Activated B cell treated with CpG ODN at 0.5 μM for 24 hours (primary cell): ENCODE measurements at places on chromosomes 16 and 17.

- no peak for DNase-seq
Observed at GRCh38 chr16:56191835-56192634, 746 bp downstream of the GNAO1 start.

DNA sequence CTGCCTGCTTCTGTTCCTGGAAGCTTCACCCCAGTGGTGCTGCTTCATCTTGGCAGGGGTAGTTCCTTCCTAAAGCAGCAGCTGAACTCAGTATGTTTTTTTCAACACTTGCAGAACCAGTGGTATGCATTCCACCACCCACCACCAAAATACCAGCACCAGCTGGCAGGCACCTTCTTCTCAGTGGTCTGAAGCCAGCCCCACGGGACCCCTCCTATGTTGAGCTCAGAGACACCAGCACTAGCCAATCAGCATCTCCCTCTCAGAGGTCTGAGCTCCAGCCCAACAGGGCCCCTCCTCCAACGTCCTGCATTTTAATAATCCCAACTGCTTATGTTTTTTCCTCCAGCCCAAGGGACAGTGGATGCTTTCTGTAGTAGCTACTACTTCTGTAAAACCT is 299.6 kb upstream of the CCL2 start:
- no peak for DNase-seq

GRCh38 chr17:7437369-7437863 is 1.9 kb upstream of the FGF11 start:
- DNase-seq, result no peak

DNA sequence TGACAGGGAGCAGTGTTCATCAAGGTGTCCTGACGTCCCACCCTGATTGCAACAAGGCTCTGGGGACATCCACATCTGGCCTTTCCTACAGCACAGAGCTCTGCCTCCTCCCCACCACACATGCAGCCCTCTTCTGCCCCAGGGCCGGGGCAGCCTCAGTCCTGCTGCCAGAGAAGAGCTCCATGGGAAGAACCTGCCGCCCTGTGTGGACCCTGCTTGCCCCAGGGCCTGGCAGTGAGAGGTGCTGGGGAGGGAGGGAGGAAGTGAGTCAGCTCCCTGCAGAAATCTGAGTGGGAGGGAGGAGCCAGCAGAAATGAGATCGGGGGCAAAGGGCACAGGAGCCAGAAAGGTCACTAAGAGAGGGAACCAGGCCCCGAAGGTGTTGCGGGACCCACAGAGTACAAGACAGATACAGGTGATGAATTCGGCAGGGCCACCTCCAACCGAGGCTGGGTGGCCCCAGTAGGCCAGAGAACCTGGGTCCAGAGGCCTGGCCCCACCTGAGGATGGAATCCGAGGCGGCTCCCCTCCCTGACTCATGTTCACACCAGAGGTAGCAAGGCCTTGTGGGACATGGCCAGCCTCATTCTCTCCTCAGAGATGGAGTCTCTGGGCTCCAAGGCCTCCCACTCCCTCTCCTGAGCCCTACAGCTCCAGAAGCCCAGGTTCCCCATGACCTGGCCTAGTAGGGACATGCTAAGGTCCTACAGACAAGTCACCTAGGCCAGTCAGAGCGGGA is 24.8 kb downstream of the MYO18A start:
- DNase-seq, result no peak

DNA sequence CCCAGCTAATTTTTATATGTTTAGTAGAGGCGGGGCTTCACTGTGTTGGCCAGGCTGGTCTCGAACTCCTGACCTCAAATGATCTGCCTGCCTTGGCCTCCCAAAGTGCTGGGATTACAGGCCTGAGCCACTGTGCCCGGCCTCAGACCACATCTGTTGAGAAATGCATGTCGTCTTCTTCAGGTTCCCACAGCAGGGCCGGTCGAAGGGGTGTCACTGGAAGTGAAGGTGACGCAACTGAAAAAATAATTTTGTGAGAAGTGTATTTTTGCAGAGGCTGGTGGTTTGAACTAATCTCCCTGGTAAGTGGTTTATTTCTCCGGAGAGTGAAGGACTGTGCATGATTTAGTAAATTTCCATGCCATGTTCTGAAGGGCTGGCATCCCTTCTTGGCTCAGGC is 33.4 kb upstream of the IL34 start:
- no peak for DNase-seq

DNA sequence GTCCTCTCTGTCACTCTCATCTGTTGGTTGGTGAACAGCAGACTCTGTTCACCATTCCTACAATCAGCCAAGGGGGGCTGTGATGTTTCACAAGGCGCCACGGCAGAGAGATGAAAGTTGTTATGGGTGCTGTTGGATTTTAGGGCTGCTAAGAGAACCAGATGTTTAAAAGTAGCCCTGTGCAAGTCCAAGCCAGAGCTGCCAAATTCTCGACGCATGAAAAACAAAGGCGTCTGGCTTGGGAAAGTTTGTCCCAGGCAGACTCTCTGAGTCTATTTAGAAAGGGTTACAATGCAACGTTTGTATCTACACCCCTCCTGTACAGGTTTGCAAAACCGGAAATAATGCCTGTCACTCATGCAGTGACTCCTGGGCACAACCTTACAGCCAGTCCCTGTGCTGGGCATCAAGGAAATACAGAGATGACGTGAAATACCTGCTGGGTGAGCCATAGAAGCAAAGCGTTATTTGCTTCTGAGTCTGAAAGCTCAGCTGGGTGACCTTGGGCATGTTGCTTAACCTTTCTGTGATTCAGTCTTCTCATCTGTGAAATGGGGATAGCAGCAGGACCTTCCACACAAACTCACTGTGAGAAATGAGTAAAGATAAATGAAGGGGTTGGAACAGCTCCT is 74.8 kb downstream of the XYLT1 start:
- DNase-seq, result no peak

GRCh38 chr17:82807101-82807500 is 32.7 kb downstream of the ZNF750 start:
- DNase-seq, result no peak

DNA sequence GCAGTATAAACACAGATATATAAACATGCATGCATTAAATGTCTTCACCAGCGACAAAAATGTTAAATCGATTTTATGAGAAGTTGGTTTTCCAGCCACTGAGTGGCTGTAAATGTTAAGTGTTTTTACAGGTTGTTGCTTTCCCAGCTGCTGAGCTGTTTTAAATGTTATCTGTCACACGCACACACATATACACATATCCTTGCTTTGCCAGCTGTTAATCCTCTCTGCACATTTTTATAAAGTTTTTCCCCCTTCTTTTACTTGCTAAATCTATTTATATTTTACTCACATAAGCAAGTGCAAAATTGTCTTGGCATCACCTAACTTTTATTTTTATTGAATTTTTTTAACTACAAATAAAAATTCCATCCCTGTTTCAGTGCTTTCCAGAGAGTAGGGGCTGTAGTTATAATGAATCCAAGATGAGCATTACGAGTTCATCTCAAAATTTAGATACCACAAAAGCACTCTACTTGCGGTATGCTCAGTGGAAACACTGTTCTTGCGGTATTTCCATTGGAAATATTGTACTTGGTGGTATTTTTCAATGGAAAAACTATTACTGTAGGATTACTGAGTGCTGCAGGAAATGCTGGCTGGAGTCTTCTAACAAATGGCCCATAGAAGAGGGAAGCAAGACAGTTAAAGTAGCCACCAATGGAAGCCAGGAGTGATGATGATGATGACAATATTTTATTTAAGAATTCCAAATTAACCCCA is 124.9 kb upstream of the KCNJ16 start:
- no peak for DNase-seq

DNA sequence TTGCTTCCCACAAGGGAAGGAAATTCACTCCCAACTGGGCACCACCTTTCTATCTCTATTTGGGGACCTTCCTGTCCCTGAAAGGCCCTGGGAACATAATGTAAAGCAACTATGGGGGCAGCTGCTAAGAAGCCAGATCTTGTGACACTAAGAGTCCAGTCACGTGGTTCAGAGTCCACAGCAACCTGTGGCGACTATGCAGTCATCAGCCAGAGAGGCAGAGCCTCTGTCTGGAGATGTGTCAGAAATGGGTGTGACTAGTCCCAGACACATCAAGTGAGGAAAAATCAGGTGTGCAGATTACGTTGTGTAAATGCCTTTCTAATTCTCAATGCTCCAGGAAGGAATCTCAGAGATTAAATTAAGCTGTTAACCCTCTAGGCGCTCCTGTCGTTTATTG is 26.6 kb upstream of the SKAP1 start:
- no peak for DNase-seq

- no peak for DNase-seq
Observed at GRCh38 chr16:27706156-27706865, 156.4 kb downstream of the KATNIP start.

DNA sequence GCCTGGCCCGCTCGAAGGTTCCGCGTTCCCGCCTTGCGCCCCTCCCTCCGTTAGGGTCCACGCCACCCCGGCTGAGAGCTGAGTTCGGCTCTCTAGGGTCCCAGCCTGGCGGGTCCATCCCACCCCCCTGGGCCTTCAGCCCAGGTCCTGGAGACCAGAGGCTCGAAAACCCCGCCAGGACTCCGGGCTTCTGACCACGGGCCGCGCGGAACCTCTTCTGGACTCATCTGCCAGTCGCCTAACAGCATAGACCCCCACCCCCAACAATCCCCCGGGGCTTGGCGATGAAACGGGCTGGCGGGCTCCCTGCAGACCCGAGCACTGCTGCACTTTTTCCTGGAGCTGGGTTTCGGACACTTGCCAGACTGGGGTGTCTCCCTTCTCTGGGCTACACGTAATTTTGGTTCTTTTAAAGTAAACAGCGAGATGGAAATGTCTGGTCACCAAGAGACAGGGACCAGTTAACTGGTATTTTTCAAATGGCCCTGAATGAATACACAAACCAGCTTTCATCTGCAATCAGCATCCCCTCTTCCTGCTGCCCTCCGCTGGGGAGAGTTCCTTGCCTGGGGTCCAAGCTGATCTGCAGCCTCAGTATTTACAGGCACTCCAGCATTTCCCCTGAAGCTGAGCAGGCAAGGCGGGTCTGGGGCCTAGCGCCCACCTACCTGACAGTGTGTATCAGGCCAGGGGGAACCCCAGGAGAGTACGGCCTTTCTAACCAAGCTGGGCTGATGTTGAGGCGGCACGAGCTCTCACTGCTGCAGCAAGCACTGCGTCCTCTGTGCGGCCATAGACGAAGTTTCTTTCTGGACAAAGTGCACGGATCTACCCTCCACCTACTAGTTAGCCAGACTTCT is 639 bp upstream of the TRIM65 start:
- DNase-seq, result no peak

DNA sequence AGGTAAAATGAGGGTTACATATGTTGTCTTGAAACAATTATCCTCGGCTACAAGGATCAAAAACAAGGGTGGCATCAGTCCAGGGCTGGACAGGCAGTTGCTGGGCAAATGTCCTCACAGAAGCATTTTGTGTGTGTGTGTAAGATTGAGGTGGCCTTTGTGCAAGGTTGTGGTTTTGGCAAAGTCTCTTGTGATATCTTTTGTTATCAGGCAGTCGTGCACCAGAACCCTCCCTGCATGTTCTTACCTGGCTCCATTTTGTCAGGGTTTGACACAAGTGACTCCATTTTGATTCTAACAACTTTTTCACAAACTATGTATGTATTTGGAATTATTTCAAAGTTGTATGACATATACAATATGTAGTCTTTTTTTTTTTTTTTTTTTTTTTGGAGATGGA is 20.0 kb downstream of the CHAD start:
- no peak for DNase-seq

DNA sequence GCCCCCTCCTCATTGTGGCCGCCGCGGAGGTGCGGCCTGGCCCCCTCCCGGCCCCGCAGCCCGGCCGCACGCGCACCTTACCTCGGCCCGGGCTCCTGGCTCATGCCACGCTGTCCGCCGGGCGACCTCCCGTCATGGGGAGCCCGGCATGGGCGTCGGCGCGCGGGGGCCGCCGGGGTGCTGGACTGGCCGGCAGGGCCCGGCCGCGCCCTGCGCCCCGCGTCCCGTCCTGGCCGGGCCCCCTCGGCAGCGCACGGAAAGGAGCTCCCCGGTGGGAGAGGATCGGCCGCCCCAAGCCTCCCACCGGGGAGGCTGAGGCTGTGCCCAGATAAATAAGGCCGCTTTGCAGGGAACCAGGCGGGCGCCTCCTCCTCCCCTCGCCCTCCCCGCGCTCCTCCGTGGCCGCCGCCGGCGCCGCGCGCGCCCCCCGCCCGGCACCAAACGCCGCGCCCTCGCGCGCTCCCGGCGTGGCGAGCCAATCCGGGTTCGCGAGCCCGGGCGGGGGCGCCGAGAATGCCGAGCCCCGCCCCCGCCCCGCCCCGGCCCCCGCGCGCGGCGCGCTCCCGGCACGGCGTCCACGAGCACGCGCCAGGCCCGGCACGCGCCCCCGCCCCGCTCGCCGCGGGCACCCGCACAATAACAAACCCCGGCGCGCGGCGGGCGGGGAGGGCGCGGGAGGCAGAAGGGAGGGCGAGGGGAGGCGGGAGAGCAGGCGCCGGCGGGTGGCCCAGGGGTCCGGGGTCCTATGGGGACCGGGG is at the start of gene FBXL16:
TSS of gene FBXL16 (minus strand) at position 371 of the 758 bp plus-strand sequence. CDS start 8,396 bp downstream, outside the sequence.
- DNase-seq, result no peak

GRCh38 chr17:65061646-65062045 is 5.1 kb upstream of the GNA13 start:
- DNase-seq, result no peak

GRCh38 chr17:78144147-78144719 is 2.0 kb upstream of the C17orf99 start:
- DNase-seq, result no peak
